K562 (cell line): ENCODE measurements at places on chromosomes 7 and 10. TPM values are rescaled to one million over a fixed set of nuclear protein-coding genes. Genes with fewer than 3 reads are reported as not detected.

DNA sequence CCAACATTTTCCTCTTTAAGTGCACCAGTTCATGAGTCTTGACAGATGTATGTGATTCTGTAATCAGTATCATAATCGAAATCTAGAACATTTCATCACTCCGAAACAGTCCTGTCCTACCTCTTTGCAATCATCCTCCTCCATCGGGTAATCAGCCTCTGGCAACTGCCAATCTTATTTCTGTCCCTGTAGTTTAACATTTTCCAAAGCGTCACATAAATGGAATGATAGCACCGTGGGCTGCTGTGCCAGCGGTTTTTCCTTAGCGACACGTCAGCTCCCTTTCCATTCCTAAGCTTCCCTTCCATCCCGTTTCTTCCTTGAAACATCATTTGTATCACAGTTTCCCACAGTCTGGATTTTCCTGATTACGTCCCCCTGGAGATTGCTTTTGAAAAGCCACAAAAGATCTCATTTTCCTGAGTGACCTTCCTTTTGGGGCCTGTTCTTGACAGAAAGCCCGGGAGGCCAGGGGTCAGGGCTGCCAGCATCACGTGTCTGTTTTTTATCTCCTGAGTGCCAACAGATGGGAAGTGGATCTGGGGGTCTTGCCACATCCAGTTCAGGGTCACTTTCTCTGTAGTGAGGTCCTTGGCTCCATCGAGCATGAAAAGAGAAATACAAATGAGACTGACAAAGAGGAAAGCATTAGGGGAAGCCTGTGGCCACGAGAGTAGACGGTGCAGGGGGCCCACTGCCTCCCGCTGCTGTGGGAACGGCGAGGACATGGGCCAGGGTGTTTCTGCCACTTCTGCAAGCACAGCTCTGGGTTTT lies 31.6 kb downstream of the TMEM120A start:
- DNase-seq = no peak

- DNase-seq = no peak
Measured at GRCh38 chr7:157032128-157032527, 21.7 kb upstream of the MNX1 start.

- no peak for DNase-seq
Measured at GRCh38 chr7:33591490-33591889, 313.8 kb upstream of the BMPER start.

GRCh38 chr7:95596198-95597063 lies at the start of gene PDK4:
TSS of gene PDK4 (minus strand) at chr7:95596516. CDS start at chr7:95596293, 223 bp downstream.
- DNase-seq = no peak

- peak; percentile 74 for DNase-seq
Measured at GRCh38 chr7:152313831-152314604, 121.8 kb downstream of the KMT2C start.

- DNase-seq = no peak
Measured at GRCh38 chr7:19239951-19240350, 94.7 kb upstream of the FERD3L start.

DNA sequence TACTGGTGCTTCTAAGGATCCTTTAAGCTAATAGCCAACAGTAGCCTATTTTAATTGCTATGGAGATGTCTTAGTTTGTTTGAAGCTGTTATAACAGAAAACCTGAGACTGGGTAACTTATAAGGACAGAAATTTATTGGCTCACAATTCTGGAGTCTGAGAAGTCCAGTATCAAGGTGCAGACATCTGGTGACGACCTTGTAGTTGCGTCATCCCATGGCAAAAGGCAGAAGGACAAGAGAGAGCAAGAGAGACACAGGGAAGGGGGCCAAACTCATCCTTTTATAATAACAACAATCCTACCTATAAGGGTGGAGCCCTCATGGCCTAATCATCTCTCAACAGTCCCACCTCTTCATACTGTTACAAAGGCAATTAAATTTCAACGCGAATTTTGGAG lies 39.1 kb downstream of the NRCAM start:
- DNase-seq = no peak

GRCh38 chr7:104306793-104307192 lies 21.6 kb upstream of the LHFPL3 start:
- no peak for DNase-seq

GRCh38 chr10:23078114-23078513 lies 17.3 kb upstream of the MSRB2 start:
- no peak for DNase-seq

DNA sequence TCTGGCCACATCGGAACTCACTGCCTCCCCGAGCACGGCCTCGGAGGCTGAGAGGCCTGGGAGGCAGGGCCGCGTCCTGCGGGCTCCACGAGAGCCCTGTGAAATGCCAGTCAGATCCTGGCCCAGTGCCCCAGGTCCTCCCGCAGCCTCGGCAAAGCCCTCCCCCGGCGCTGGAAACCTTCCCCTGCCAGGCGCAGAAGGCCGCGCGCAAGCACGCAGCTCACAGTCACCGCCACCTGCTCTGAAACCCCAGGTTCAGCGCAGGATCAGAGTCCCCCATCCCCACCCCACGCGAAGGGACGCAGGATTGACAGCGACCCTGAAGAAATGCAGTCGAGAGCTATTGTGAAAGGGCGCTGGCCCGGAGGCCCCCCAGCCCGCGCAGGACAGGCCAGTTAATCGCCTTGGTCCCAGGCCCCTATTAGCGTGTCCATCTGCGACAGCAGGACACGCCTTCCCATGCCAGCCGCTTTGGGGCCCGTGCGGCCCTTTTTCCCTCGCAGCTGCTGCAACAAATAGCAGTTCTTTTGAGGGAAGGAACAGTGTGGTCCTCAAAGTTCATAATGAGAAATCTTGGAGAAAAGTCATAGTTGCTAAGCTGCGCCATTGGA lies 13.5 kb upstream of the EGFR start:
- no peak for DNase-seq

DNA sequence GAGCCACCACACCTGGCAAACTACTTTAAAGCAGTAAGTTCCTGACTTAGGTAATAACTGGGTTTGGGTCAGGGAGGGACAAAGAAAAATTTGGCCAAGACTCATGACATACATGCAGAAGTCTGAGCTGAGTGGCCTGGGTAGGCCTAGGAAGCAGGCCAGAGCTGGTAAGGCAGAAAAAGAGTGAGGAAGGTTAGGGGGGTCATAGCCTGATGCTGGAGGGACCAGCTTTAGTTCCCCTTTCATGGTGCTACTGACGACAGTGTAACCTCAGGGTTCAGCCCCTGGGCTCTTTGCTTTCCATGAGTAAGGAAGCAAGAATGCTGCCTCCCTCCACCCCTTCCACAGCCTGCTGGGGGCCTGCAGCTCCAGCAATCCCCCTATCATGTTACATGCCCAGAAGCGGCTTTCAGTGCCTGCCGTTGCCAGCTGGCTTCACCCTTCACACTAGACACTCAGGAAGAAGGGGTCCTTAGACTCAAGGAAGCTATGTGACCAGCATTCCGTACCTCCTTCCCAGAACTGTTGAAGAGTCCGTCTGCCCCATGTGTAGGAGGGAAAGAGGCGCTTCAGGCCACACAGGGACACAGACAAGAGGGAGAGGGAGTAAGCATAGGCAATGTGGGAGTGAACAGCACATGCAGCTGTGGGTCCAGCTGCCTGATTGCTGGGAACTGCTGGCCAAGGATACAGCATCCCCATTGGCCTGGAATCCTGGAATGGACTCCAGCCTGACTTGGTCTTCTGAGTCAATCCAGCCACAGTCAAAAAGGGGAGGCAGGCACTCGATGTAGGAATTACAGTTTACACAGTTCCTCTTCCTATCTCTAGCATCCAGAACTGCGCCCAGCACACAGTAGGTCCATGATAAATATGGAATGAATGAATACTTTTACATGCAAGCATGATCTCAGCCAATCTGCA lies 4.1 kb upstream of the PLAU start:
- no peak for DNase-seq

GRCh38 chr7:83782628-83783027 lies 133.7 kb upstream of the SEMA3E start:
- DNase-seq = no peak

- DNase-seq = peak; percentile 10
Measured at GRCh38 chr10:75593692-75594556, 162.5 kb downstream of the LRMDA start.

GRCh38 chr7:44750921-44751571 lies 2.4 kb downstream of the ZMIZ2 start:
- no peak for DNase-seq

DNA sequence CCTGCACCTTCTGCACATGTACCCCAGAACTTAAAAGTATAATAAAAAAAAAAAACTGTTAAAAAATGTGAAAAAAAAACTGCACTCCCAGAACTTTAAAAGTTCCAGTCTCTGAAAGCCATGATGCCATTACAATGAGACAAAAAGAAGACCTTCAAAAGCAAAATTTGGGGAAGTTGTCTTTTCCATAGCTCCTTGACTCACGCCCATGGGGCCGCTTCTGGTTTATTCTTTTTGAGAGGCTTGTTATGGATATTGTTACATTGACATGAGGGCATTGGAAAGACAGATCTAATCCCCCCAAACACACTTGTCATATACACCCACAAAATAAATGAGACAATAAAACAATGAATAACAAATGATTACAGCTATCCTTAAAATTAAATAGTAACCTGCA lies 798 bp downstream of the BLNK start:
- no peak for DNase-seq

- DNase-seq = no peak
Measured at GRCh38 chr7:148505645-148506375, 84.8 kb upstream of the C7orf33 start.

GRCh38 chr7:24227603-24228359 lies 56.2 kb upstream of the NPY start:
- DNase-seq = no peak

- peak; percentile 85 for DNase-seq
Measured at GRCh38 chr10:84256510-84257342, 11.9 kb downstream of the RGR start.

GRCh38 chr10:7206412-7207100 lies 204.3 kb downstream of the SFMBT2 start:
- no peak for DNase-seq

DNA sequence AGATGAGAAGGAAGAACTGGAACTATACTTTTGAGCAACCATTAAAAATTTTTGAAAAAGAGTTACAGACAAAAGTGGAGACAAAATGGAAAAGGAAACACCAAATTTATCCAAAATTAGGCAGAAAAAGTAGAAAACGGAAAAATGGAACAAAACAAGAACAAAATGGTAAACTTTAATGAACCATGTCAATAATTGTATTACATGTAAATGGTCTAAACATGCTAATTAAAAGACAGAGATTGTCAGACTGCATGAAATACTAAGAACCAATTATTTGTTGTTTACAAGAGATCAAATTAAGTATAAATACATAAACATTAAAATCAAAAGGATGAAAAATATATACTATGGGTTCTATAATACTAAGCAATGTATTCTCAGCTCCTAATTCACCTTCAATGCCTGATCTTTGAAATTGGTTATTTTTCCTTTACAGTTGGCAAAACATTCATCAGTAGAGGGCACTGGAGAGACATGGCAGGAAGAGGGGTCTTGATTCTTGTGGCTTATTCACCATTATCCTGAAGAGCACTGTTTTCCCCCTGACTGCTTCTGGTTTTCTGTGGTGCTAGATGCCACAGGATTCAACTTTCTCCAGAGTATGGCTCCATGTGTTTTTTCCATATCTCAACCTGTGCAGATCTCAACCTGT lies 124.9 kb downstream of the ELFN1 start:
- no peak for DNase-seq

- DNase-seq = peak; percentile 79
Measured at GRCh38 chr10:113718969-113719822, 32.3 kb upstream of the PLEKHS1 start.

DNA sequence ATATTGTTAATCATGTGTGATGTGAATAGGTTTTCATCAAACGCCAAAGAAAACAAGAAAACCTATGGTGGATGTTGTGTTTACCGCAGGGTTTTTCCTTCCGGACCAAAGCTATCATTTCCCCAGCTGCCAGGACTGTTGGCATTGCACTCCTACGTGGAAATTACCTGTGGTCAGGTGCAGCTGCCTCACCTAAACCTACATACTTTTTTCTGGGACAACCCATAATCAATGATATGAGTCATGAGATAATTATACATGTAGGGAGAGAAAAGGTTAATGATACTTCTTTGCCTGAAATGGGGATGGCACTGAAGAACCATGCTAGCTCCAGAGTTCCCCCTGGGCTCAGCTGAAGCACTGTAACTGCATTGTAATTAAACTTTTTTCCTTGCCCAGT lies 223.6 kb upstream of the SEMA3E start:
- DNase-seq = no peak

Gene SPDYE9
- not detected in 2 replicates for total RNA-seq

Gene MNX1
- total RNA-seq = 8.0 and 9.5 TPM in 2 replicates

Gene STEAP4
- total RNA-seq = 0.07 and 0.11 TPM in 2 replicates

Gene SNX10
- total RNA-seq = 11.8 and 12.1 TPM in 2 replicates

Gene WNT8B
- not detected in 2 replicates for total RNA-seq

Gene PRSS37
- total RNA-seq = not detected in 2 replicates

Gene LIPK
- total RNA-seq = not detected in 2 replicates

Gene NUTM2E
- total RNA-seq = 0.09 and 0.20 TPM in 2 replicates
